Stimulated activated CD4-positive, alpha-beta T cell treated with anti-CD3 and anti-CD28 coated beads, TNF-alpha, amount 100 ng/mL, for 4 hours (primary cell): ENCODE measurements at places on chromosomes 12 and 14.

DNA sequence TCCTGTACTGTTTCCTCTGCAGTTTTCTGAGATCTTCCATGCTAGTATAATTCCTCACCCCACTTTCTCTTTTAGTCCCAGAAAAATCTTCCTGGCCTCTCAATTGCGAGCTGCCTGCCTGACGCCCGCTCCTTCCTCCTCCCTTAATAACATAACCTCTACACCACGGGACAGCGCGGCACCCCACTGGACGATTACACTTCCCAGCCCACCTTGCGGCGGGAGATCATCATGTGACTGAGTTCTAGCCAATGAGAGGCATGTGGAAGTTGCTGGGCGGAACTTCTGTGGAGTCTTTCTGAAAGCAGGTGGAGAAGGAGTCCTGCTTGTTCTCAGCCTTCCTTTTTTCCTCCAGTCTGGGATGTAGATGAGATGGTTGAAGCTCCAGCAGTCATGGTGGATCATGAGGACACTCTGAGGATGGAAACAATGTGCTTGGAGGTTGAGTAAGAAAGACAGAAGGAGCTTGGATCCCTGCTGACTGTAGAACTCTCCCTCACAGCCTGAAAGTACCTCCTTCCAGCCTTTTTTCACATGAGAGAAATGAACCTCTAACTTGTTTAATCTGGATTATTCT, 133.6 kb upstream of the VRK1 start:
- no peak for DNase-seq

- DNase-seq, result no peak
Measured at GRCh38 chr14:81295958-81296923, 75.5 kb upstream of the GTF2A1 start.

DNA sequence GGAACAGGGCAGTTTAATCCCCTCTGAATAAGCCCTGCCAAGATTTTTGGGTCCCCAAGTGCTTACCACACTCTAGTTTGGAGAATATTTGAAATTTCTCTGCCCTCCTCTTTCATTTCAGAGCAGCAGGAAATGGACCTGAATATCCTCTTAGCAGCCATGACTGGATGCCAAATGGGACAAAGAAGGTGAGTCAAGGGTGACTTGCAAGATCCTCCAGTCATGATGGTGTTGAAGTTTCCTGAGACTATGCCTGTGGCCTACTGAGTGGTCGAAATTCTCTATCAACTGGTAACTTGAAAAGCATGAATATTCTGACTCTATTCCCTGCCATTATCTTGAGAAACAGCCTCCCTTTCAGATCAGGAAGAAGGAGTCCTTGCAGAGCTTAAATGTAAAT, 1674.7 kb upstream of the SEL1L start:
- DNase-seq, result no peak

DNA sequence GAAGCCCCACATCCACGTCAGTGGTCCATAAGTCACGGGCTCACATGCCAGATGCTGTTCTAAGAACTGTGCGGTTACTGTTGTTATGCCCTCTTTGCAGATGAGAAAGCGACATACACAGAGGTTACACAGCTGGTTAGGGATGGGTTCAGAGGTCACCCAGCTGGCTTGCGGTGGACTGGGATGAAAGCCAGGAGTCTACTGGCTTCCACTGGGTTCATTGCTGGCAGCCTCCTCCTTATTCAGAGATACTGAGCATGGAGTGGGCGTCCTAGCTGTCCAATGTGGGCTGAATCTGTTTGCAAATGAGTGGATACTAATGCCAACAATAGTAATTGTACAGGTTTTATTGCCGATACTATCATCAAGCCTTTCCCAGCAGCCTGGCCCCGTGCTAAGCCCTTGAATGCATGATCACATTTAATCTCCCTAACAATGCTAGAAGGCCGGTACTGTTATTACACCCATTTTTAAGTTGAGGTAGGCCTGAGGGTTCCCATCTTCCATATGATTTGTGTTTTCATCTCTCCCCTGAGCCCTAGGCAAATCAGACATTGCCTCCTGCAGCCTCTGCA, 129.1 kb downstream of the PLXNC1 start:
- no peak for DNase-seq

- DNase-seq, result peak; percentile 22
Measured at GRCh38 chr12:55830601-55831446, 1.4 kb upstream of the DNAJC14 start.

GRCh38 chr14:80325688-80326087, 114.4 kb upstream of the DIO2 start:
- DNase-seq, result no peak

- DNase-seq, result no peak
Measured at GRCh38 chr14:61524936-61525292, 170.4 kb upstream of the HIF1A start.

DNA sequence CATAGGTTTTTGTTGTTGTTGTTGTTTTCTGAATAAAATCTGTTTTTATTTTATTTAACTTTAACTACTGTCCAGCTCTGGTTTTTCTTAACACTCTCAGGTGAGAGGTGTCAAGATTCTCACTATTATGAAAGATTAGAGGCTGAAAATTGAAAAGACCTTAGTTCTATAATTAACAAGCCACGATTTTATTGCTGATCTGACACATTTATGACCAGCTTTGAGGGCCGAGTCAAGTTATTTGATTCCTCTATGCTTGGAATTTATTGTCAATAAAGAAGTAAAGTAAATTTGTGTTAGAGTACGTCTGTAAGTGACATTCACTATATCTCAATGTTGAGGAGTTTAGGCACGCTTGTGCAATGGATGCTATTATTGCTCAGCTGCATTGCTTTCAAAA, 808.8 kb downstream of the GALC start:
- DNase-seq, result no peak
